Chondrocyte (in vitro differentiated cells): ENCODE measurements at places on chromosomes 1 and 21. TPM values are rescaled to one million over a fixed set of nuclear protein-coding genes. Genes with fewer than 3 reads are reported as not detected.

The ORC1 gene
- 0.95 to 5.1 TPM (median 1.2 TPM) in 3 replicates for total RNA-seq

The CAP1 gene
- 415 to 576 TPM (median 558 TPM) in 3 replicates for total RNA-seq

The RPTN gene
- total RNA-seq: not detected in 3 replicates

The ANKRD65 gene
- not detected in 3 replicates for total RNA-seq

The CBS gene
- total RNA-seq: 16.6 to 92.3 TPM (median 85.1 TPM) in 3 replicates

The ATP6V1G3 gene
- not detected in 3 replicates for total RNA-seq

The RHD gene
- total RNA-seq: not detected in 3 replicates

The TRIM63 gene
- total RNA-seq: 0.26 to 0.70 TPM in 2 of 3 replicates, not detected in the other

The PTCH2 gene
- total RNA-seq: 1.3 to 2.0 TPM (median 1.3 TPM) in 3 replicates

The LRRC7 gene
- 0.58 TPM in 1 of 3 replicates, not detected in the others for total RNA-seq

The MAB21L3 gene
- 0.20 to 0.21 TPM in 2 of 3 replicates, not detected in the other for total RNA-seq

The EPHA2 gene
- total RNA-seq: 38.5 to 47.4 TPM (median 40.0 TPM) in 3 replicates

- H3K4me1 ChIP-seq: peaks cover 46% of the 10 kb centered on the region
- no peaks in the 10 kb centered on the region for H3K36me3 ChIP-seq
- H3K27ac ChIP-seq: peak overlapping the region; percentile 42
- H3K4me3 ChIP-seq: no peak overlapping the region
- H3K27me3 ChIP-seq: no peaks in the 10 kb centered on the region
- DNase-seq: no peak
These were observed 8.5 kb downstream of the TP53BP2 start for GRCh38 chr1:223837206-223837605.

GRCh38 chr1:228361314-228362140 is 45.1 kb downstream of the TRIM11 start:
- DNase-seq: peak; percentile 87
- no peak overlapping the region for H3K4me3 ChIP-seq
- no peak overlapping the region for H3K27ac ChIP-seq
- no peaks in the 10 kb centered on the region for H3K36me3 ChIP-seq
- H3K4me1 ChIP-seq: no peaks in the 10 kb centered on the region

DNA sequence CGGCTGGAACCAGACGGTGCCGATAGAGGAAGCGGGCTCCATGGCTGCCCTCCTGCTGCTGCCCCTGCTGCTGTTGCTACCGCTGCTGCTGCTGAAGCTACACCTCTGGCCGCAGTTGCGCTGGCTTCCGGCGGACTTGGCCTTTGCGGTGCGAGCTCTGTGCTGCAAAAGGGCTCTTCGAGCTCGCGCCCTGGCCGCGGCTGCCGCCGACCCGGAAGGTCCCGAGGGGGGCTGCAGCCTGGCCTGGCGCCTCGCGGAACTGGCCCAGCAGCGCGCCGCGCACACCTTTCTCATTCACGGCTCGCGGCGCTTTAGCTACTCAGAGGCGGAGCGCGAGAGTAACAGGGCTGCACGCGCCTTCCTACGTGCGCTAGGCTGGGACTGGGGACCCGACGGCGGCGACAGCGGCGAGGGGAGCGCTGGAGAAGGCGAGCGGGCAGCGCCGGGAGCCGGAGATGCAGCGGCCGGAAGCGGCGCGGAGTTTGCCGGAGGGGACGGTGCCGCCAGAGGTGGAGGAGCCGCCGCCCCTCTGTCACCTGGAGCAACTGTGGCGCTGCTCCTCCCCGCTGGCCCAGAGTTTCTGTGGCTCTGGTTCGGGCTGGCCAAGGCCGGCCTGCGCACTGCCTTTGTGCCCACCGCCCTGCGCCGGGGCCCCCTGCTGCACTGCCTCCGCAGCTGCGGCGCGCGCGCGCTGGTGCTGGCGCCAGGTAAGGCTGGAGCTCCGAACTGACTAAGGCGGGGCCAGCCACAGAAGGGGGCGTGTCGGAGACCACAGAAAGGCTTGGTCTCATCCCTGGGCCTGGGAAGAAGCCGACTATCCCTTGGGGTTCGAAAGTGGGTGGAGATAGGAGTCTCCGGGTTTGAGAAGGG is 486 bp downstream of the SLC27A3 start:
- peak; percentile 75 for DNase-seq
- peak overlapping the region; percentile 74 for H3K4me3 ChIP-seq
- H3K36me3 ChIP-seq: peaks cover 2% of the 10 kb centered on the region
- no peak overlapping the region for H3K27ac ChIP-seq
- peaks cover 23% of the 10 kb centered on the region for H3K4me1 ChIP-seq

DNA sequence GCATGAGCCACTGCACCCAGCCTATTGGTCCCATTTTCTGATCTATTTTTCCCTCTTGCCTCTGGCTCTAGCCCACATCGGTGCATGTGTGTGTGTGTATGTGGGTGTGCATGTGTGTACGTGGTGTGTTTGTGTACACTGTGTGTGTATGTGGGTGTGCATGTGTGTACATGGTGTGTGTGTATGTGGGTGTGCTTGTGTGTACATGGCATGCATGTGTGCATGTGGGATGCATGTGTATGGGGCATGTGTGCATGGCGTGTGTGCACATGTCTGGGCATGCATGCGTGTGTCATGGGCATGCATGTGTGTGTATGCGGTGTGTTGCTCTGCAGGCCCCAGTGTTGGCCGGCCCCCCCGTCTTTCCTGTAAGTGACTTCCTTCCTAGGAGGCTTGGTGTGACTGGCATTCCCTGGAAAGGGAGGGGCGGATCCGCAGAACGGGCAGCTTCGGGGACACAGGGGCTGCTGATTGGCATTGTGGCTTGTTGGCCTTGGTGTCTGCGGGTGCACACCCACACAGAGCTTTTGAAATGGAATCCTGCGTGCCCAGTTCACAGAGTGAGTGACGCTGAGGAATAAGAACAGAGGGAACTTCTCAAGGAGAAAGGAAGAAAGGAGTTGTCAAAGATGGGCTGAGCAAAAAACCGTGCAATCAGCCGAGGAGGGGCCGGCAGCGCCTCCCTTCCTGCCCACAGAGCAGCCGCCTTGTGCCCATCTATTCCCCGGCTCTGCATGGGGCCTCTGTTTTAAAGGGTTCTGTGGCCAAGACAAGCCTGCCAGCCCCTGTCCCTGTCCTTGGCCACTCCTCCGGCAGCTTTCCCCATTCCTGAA is 8.0 kb downstream of the PDXK start:
- peak overlapping the region; percentile 48 for H3K4me3 ChIP-seq
- H3K4me1 ChIP-seq: peaks cover 71% of the 10 kb centered on the region
- peaks cover 7% of the 10 kb centered on the region for H3K36me3 ChIP-seq

DNA sequence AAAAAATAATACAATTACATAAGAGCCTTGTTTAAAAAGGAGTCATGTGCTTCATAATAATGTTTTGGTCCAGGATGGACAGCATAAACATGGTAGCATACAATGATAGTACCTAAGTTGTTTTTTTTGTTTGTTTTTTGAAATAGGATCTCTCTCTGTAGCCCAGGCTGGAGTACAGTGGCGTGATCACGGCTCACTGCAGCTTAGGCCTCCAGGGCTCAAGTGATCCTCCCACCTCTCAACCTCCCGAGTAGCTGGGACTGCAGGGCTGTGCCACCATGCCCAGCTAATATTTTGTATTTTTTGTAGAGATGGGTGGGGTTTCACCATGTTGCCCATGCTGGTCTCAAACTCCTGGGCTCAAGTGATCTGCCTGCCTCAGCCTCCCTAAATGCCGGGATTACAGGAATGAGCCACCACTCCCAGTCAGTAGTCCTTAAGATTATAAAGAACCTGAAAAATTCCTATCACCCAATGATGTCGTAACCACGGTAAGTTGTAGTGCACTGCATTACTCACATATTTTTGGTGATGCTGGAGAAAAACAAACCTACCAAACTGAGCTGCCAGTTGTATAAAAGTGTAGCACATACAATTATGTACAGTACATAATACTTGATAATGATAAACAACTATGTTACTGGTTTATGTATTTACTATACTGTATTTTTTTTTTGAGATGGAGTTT is 22.4 kb upstream of the RCOR3 start:
- H3K27me3 ChIP-seq: no peaks in the 10 kb centered on the region
- H3K36me3 ChIP-seq: peaks cover 3% of the 10 kb centered on the region
- H3K4me1 ChIP-seq: no peaks in the 10 kb centered on the region
- H3K4me3 ChIP-seq: no peak overlapping the region

- no peak overlapping the region for H3K27ac ChIP-seq
- no peak for DNase-seq
- peaks cover 2% of the 10 kb centered on the region for H3K36me3 ChIP-seq
- H3K4me3 ChIP-seq: no peak overlapping the region
These were observed 115.4 kb upstream of the RAB4A start for GRCh38 chr1:229155472-229155871.

- H3K4me3 ChIP-seq: no peak overlapping the region
- DNase-seq: no peak
- no peak overlapping the region for H3K27ac ChIP-seq
- H3K4me1 ChIP-seq: peaks cover 30% of the 10 kb centered on the region
- peaks cover 4% of the 10 kb centered on the region for H3K27me3 ChIP-seq
These were observed 151.3 kb downstream of the ETS2 start for GRCh38 chr21:38956856-38957571.

DNA sequence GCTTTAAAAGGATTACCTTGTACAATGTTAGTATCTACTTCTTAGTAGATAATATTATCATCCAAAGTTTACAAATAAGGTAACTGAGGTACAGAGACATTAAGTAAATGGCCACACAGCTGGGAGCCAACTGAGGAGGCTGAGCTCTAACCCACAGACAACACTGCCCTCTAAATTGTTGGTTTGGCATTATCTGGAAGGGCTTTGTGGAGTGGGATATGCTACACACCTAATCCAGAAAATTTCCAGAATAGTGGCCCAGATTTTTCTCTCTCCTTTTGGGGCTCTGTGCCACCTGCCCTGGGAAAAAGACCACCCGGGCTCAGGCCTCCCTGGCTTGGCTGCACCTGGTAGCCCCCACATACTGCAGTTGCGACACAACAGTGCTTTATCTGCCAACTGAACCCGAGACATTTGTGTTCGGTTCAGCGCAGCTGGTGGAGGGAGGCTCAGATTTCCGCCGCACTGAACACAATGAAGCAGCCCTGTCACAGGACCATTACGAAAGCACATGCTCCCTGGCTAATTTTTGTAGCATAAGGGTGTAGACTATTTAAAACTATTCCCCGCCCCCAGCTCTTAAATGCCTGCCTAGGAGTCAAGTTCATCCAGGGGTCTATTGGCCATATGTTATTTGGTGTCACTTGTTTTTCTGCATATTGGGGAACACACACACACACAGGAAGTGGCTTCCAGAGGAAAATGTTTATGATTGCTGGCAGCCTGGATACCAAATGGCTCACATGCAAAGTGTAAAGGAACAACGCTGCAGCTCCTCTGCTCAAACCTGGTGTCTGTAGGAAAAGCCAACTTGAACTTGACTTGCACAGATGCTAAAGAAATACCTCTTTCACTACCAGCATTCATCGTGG is 92.3 kb upstream of the ESRRG start:
- no peak for DNase-seq
- H3K4me3 ChIP-seq: no peak overlapping the region
- H3K27me3 ChIP-seq: peaks cover 15% of the 10 kb centered on the region

DNA sequence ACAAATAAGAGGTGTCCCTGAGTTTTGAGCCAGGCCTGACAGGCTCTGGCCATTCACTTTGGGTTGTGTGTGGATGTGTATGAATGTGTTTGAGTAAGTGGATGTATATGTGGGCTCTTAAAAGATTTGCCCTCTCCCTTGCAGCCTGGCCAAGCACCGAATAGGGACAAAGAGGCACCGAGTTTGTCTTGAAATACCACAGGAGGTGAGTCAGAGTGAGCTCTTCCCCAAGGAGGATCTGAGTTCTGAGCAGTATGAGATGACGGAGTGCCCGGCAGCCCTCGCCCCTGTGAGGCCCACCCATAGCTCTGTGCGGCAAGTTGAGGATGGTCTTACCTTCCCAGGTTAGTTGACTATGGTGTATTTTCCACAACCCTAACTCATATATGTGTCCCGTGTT is 19.0 kb downstream of the KDM4A start:
- H3K27ac ChIP-seq: peak overlapping the region; percentile 60
- no peak for DNase-seq
- peaks cover 56% of the 10 kb centered on the region for H3K36me3 ChIP-seq
- H3K4me1 ChIP-seq: peaks cover 30% of the 10 kb centered on the region
- no peaks in the 10 kb centered on the region for H3K27me3 ChIP-seq
- H3K4me3 ChIP-seq: no peak overlapping the region

- no peaks in the 10 kb centered on the region for H3K27me3 ChIP-seq
- H3K4me3 ChIP-seq: no peak overlapping the region
- H3K4me1 ChIP-seq: peaks cover 20% of the 10 kb centered on the region
- H3K27ac ChIP-seq: peak overlapping the region; percentile 66
- no peak for DNase-seq
- H3K36me3 ChIP-seq: no peaks in the 10 kb centered on the region
These were observed 27.5 kb upstream of the MYSM1 start for GRCh38 chr1:58727364-58727763.

DNA sequence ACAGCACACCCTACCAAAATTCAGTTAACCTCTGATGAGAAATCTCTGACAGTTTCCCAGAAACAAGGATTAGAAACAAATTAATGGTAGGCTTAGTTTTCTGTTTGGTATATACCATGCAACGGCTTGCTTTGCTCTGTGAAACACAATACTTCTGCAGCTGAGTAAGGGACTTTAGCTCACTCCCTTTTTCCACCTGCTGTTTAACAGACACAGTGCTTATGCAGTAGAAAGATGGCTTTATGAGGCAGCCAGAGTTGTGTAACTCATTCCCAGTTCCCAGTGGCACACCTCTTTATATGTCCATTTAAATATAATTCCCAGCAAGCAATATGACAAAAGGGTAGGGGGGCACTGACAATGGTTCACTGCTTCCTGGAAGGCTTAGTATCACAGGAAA is 124.0 kb downstream of the PIGK start:
- H3K4me1 ChIP-seq: no peaks in the 10 kb centered on the region
- no peaks in the 10 kb centered on the region for H3K27me3 ChIP-seq
- no peak overlapping the region for H3K4me3 ChIP-seq
- DNase-seq: no peak

- H3K27ac ChIP-seq: peak overlapping the region; percentile 79
- DNase-seq: no peak
- no peaks in the 10 kb centered on the region for H3K27me3 ChIP-seq
- H3K4me3 ChIP-seq: no peak overlapping the region
- no peaks in the 10 kb centered on the region for H3K36me3 ChIP-seq
These were observed 36.3 kb downstream of the EDN2 start for GRCh38 chr1:41447995-41448770.

GRCh38 chr1:200453553-200453905 is 43.7 kb upstream of the ZNF281 start:
- no peak overlapping the region for H3K4me3 ChIP-seq
- H3K27ac ChIP-seq: no peak overlapping the region
- H3K27me3 ChIP-seq: no peaks in the 10 kb centered on the region
- DNase-seq: no peak
- no peaks in the 10 kb centered on the region for H3K36me3 ChIP-seq

DNA sequence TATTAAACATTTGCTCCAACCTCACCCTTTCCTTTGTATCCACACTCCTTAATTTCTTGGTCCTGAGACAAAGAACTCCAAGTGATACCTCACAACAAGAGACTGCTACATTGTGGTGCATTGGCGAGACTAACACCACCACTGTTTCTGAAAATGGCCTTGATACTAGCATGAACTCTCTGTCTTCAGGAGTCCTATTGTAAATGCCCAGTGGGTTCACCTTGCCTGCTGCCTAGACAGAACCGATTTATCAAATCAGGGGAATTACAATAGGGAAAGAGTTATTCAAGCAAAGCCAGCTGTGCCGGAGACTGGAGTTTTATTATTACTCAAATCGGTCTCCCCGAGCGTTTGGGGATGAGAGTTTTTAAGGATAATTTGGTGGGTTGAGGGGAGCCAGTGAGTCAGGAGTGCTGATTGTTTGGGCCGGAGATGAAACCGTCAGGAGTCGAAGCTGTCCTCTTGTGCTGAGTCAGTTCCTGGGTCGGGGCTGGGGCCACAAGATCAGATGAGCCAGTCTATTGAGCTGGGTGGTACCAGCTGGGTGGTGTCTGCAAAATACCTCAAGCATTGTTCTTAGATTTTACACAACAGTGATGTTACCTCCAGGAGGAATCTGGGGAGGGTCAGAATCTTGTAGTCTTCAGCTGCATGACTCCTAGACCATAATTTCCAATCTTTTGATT is 83.1 kb downstream of the DESI2 start:
- no peak overlapping the region for H3K27ac ChIP-seq
- H3K4me1 ChIP-seq: no peaks in the 10 kb centered on the region
- H3K27me3 ChIP-seq: no peaks in the 10 kb centered on the region
- H3K36me3 ChIP-seq: peaks cover 1% of the 10 kb centered on the region
- no peak for DNase-seq
